Activated CD8-positive, alpha-beta memory T cell treated with anti-CD3 and anti-CD28 coated beads, Interleukin-2, amount 10 ng/mL, durations not matched to agents 7 days and 5 days (primary cell): ENCODE measurements at places on chromosomes 5 and 9.

DNA sequence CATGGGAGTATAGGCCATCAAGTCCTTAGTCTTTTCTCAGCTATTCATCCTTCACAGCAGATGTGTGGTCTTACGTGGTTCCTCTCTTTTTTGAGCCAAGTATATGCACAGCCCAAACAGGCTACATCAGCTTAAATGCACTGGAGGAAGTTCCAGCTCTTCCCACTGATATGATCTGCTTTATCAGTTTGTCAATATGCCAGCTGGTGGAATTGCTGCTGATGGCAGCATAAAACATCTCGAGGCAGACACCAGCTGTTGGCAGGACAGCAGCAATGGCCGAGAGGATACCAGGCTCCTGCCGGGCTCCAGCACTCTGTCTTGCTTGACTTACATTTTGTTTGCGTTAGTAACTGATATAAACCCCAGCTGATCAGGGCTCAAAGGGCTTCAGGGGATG is 143.4 kb downstream of the TENT4A start:
- H3K36me3 ChIP-seq: no peaks in the 10 kb centered on the region
- H3K27ac ChIP-seq: no peak overlapping the region
- no peaks in the 10 kb centered on the region for H3K4me1 ChIP-seq
- DNase-seq: no peak
- no peaks in the 10 kb centered on the region for H3K27me3 ChIP-seq

DNA sequence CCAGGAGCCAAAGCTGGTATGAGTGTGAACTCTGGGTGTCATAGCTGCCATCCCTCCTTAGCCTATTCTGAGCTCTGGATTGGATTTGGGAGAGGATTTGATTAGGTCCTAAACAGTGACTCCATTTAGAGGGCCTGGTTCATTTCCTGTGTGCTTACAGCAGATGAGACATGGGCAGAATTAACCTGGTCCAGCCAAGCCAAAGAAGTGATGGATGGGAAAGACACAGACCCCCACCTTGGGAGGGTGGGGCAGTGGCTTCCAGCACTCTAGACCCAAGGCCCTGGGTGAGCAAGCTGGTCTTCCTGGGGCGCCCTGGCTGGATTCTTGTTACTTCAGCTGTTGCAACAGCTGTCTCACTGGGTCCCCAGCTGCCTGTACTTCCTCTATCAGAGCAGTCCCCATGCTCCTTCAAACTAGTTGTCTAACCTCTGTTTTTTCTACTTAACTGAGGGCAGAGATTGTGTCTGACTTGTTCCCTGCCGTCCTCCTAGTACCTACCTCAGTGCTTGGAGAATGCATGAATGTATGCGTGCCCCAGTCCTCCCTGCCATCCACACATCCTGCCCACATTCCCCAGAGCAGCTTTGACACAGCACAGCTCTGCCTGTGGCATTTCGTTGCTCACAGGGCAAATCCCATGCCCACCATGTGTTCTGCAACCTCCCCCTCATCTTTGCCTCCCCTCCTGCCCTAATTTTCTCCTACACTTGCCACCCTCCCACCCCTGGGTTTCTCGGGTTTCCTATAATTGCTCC is 115.9 kb downstream of the RGS3 start:
- H3K4me3 ChIP-seq: peak overlapping the region; percentile 65
- H3K27me3 ChIP-seq: no peaks in the 10 kb centered on the region
- H3K27ac ChIP-seq: peak overlapping the region; percentile 95

DNA sequence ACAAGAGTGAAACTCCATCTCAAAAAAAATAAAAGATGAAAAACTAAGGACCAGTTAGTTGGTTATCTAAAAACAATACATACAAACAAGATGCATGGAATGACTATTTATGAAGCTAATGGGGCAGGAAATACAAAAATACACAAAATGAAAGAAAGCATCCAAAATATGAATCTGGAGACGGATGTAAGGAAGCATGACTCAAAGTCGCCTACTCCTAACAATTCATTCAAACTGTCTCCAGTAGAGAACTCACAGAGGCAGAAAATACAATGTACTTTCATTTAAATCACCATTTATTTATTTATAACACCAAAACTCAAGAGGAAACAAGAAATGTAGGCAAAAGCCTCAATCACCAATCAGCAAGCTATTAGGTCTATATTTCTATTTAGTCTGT is 68.4 kb downstream of the SCAI start:
- H3K4me3 ChIP-seq: no peak overlapping the region
- H3K27me3 ChIP-seq: no peaks in the 10 kb centered on the region
- DNase-seq: no peak
- H3K27ac ChIP-seq: no peak overlapping the region
- H3K4me1 ChIP-seq: no peaks in the 10 kb centered on the region
- peaks cover 4% of the 10 kb centered on the region for H3K36me3 ChIP-seq

DNA sequence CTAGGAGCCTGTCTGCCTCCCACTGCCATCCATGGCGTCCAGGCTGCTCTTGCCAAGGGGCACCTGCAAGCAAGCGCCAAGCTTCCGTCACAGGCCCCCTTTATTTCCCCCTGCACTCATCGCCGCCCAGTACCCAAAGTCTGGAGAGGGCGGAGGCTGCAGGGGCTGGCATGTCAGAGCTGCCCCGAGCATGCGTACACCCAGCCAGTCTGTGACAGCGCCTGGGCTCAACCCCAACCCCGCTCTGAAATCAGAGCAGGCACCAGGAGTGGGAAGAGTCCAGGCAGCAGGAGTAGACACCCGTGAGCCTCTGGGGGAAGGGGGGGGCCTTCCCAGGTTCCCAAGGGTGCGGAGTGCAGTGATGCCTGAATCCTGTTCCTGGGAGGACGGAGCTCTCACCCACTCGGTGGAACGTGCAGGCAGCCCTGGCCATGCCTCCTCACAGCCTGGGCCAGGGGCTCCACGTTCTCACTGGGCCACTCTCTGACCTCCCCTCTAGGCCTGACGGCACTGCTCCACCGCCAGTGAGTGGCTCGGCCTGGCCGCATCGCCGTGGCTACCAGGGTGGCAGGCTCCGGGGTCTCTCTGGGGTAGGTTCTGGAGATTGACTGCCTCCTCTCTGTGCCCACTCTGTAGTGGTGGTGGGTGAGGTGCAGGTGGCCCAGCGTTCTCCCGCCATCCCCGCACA is 469.0 kb downstream of the CDH9 start:
- no peak overlapping the region for H3K27ac ChIP-seq
- H3K4me1 ChIP-seq: no peaks in the 10 kb centered on the region
- H3K27me3 ChIP-seq: no peaks in the 10 kb centered on the region
- H3K4me3 ChIP-seq: no peak overlapping the region
- no peaks in the 10 kb centered on the region for H3K36me3 ChIP-seq
- no peak for DNase-seq

DNA sequence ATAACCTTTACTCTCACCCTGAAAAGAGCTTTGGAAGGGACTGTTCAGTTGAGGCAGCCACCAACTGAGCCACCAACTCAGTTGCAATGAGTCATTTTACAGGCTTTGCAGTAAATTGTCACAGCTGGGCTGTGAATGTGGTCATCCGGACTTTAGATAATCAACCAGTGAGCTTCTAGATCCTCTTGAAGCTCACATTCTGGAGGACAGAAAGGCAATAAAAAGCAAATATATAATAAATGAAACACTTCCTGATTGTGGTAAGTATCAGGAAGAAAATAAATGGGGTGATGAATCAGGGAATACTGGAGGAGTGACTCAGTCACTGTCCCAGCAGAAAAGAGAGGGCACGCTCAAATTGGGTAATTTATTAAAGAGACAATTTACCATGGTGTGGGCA is 13.2 kb upstream of the C5orf58 start:
- no peak overlapping the region for H3K27ac ChIP-seq
- no peak overlapping the region for H3K4me3 ChIP-seq
- H3K36me3 ChIP-seq: no peaks in the 10 kb centered on the region
- peaks cover 7% of the 10 kb centered on the region for H3K27me3 ChIP-seq

GRCh38 chr5:179699616-179700237 is 960 bp downstream of the CANX start:
- DNase-seq: peak; percentile 77
- H3K4me1 ChIP-seq: peaks cover 45% of the 10 kb centered on the region
- H3K27ac ChIP-seq: peak overlapping the region; percentile 99
- peaks cover 39% of the 10 kb centered on the region for H3K36me3 ChIP-seq
- H3K4me3 ChIP-seq: peak overlapping the region; percentile 93

GRCh38 chr5:93715761-93716160 is 25.6 kb downstream of the POU5F2 start:
- DNase-seq: no peak
- H3K4me3 ChIP-seq: no peak overlapping the region
- peaks cover 4% of the 10 kb centered on the region for H3K4me1 ChIP-seq
- H3K27ac ChIP-seq: no peak overlapping the region
- H3K36me3 ChIP-seq: no peaks in the 10 kb centered on the region
- H3K27me3 ChIP-seq: no peaks in the 10 kb centered on the region

DNA sequence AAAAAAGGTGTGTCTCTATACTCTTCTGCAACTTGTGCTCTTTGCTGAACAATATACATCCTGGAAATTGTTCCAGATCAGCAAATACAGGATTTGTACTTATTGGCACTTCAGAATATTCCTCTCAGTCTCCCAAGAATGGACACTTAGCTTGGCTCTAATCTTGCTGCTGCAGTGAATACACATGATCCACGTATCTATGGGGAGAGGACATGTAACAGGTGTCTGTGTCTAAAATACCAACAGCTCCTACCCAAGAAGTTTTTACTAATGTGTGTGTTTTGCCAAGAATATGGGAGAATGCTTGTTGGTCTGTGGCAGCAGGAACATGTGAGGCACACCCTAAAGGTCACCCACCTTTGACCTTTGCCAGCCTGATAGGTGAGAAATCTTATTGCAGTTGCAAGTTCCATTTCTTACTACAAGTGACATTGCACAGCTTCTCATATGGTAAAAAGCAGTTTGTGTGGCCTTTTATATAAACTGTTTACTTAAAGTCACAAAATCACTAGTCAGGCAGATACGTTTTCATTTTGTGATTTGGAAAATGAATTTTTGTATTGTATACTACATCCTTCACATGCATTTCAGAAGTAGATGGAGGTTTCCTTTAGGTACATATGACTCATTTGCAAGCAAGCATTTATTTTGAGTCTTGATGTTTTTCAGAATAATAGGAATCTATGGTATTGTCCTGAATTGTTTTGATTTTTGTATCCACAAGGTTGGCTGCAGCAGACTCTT is 35.8 kb downstream of the PHF2 start:
- H3K4me1 ChIP-seq: peaks cover 13% of the 10 kb centered on the region
- no peak for DNase-seq
- H3K27ac ChIP-seq: no peak overlapping the region
- no peaks in the 10 kb centered on the region for H3K27me3 ChIP-seq
- H3K4me3 ChIP-seq: no peak overlapping the region
- peaks cover 21% of the 10 kb centered on the region for H3K36me3 ChIP-seq

GRCh38 chr5:83857341-83857740 is 136.7 kb upstream of the HAPLN1 start:
- H3K27ac ChIP-seq: no peak overlapping the region
- H3K36me3 ChIP-seq: no peaks in the 10 kb centered on the region
- no peak for DNase-seq
- H3K27me3 ChIP-seq: peaks cover 3% of the 10 kb centered on the region
- H3K4me3 ChIP-seq: no peak overlapping the region
- H3K4me1 ChIP-seq: no peaks in the 10 kb centered on the region

GRCh38 chr9:131276891-131277286 is 579 bp upstream of the FAM78A start:
- H3K4me3 ChIP-seq: peak overlapping the region; percentile 58
- H3K27me3 ChIP-seq: peaks cover 9% of the 10 kb centered on the region
- peak; percentile 64 for DNase-seq
- peak overlapping the region; percentile 66 for H3K27ac ChIP-seq

GRCh38 chr5:32153723-32154122 is 20.4 kb downstream of the GOLPH3 start:
- H3K27ac ChIP-seq: no peak overlapping the region
- H3K4me1 ChIP-seq: peaks cover 20% of the 10 kb centered on the region
- no peak for DNase-seq
- H3K36me3 ChIP-seq: peaks cover 37% of the 10 kb centered on the region
- H3K4me3 ChIP-seq: no peak overlapping the region

- no peak overlapping the region for H3K27ac ChIP-seq
- no peak overlapping the region for H3K4me3 ChIP-seq
- H3K27me3 ChIP-seq: no peaks in the 10 kb centered on the region
- no peaks in the 10 kb centered on the region for H3K36me3 ChIP-seq
These were observed 72.6 kb downstream of the PALM2AKAP2 start for GRCh38 chr9:109852556-109852955.

DNA sequence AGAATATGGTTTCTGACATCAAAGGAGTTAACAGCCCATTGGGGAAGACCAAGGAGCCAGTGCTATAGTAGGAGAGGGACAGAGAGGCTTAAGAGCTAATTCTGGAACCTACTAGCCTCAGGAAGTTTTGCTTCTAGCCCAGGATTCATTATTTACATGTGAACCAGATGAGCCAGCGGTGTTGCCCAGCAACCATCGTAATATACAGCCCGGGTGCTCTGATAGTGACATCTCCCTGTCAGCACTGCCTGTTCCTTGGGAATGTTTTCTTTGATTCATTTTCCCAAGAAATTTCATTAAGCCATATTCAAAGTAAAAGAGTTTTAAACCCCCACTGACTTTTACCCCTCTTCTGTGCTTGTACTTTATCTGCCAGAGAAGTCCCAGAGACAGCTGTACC is 217.4 kb upstream of the ADAMTSL1 start:
- H3K4me1 ChIP-seq: no peaks in the 10 kb centered on the region
- no peaks in the 10 kb centered on the region for H3K36me3 ChIP-seq
- no peak overlapping the region for H3K27ac ChIP-seq

DNA sequence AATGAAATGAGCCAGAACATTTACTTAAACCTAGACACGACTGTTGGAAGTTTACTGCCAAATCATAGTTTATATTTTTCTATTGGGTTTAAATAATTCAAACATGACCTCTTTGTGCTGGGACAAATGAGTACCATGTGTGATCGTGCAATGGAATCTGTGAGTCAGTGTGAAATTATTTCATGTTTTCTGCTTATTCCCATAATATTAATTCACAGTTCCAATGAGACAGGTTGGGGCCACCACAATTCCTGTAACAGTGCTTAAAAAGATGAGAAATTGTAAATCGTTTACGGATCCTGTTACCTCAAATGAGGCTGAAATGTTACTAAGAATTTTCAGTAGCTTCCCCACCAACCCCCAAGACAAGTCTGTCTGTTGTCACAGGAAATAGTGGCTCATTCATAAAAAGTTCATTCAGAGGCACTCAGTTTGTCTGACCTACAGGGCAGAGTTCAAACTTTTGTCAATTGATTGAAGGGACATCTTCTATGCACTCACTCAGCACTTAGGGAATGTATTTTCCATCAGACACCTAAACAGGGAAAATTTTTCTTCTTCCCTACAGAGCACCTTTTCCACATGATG is 563.9 kb upstream of the ADAMTS16 start:
- H3K27ac ChIP-seq: no peak overlapping the region
- no peaks in the 10 kb centered on the region for H3K4me1 ChIP-seq
- DNase-seq: no peak
- no peaks in the 10 kb centered on the region for H3K27me3 ChIP-seq
- H3K4me3 ChIP-seq: no peak overlapping the region
- peaks cover 6% of the 10 kb centered on the region for H3K36me3 ChIP-seq

DNA sequence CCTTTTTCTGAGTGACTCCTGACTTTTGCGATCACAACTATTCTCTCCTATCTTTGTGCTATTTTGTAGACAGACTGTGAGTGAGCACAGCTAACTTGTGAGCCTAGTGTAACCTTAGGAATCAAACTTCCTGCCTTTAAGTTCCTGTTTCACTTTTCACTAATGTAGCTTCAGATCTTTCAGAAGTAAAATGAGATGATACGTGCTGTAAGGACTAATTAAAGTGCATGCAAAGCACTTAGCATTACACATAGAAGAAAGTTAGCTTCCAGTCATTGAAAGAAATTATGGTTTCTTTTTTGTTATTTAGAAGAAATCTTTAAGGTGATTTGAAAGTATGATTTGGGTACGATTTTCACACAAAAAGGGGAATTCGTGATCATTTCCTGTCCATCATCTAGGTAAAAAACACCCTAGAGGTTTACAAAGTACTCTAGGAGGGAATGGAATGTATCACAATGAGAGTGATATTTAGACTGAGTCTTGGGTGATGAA is 122.7 kb downstream of the ST8SIA4 start:
- no peaks in the 10 kb centered on the region for H3K27me3 ChIP-seq
- no peak for DNase-seq
- peaks cover 13% of the 10 kb centered on the region for H3K36me3 ChIP-seq
- peak overlapping the region; percentile 62 for H3K4me3 ChIP-seq
